ENCODE measurements at places on chromosomes 7 and 10.
A peak's percentile ranks its signal among the peaks of the same experiment; 100 is the strongest.

DNA sequence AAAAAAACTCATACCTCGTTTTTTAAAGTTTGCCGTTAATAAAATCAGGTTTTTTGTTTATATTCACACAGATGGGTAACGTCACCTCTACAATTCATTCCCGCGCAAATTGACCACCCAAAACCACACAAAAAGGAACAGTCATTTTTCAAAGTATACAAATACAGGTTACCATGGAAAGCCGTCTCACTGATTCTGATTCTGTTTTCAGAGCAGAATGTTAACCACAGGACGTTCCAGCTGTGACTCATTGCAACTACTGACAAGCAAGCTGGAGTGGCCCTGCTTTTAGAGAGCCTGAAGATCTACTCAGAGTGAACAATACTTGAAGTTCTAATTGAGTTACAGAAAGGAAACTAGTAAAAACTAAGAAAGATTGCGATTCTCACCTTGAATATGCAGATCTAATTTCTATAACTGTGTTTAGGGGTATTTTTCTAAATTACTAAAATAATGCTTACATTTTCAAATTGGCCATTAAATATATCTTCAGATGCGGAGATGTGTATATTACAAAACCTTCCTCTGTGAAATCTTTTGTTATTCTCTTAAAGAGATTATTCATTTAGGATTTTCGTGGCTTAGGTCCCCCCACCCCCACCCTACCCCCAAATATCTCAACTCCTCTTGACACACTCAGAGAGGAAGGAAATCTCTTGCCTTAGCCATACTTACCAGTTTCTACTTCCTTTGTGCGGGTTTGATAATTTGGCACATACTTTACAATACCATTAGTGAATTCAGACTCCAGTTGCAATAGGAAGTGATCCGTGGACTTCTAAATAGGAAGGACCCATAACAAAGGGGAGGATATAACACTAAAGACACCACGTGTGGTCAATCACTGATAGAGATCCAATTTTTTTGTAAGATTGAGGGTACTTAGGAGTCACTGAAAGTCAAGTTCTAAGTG, 106.0 kb downstream of the CUBN start:
- DNase-seq, result peak; percentile 46

- no peak for DNase-seq
Measured at GRCh38 chr10:77032188-77032570, 605.4 kb downstream of the KCNMA1 start.

DNA sequence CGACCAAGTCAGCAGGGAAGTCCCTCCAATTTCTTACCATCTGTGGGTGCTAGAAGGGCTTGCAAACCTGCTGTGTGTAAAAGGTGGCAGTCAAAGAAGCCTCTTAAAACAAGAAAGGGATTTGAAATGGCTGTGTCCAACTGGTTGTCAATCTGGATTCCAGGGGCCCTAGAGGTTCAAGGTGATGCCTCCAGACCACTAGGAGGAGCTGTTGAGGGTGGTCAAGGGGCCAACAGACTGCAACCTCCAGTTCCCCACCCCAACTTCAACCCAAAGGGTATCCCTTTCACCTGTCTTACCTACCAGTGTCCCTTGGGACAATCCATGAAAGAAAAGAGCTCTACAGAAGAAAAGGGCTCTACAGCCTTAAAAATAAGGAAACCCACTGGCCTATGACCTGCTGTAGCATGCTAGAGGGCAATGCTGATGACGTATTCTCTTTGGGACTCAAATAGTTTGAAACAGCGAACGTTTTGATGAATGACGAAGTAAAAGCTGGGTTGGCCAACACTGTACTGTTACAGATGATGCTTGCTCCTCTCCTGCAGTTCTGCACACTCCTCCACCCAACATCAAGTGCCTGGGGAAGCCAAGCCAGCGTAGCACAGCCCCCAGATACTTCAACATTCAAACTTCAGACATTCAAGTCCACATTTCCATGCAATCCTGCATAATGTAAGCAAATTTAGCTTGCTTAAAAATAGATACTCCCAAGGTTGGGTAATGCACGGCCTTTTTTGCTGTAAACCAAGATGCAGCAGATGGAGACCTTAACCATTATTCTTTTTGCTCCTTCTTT, 45.9 kb upstream of the WDR11 start:
- no peak for DNase-seq

- DNase-seq, result no peak
Measured at GRCh38 chr10:81306971-81307782, 567.8 kb upstream of the NRG3 start.

DNA sequence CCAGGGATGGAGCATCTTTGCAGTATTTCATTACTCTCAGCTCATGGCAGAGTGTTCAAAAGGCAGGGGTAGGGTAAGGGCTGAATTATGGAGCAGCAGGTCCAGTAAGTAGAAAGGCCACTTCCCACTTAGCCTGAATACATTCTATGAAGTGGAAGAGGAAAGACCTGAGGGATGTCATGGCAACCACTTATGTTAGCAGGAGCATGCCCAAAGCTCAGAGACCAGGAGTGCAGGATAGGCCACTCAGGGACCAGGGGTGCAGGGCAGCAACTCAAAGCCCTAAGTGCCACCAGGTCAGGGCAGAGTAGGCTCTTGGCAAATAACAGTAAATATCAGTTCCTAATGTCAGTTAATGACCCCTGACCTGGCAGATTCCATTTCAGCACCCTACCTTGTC, 3.6 kb downstream of the SRI start:
- no peak for DNase-seq

DNA sequence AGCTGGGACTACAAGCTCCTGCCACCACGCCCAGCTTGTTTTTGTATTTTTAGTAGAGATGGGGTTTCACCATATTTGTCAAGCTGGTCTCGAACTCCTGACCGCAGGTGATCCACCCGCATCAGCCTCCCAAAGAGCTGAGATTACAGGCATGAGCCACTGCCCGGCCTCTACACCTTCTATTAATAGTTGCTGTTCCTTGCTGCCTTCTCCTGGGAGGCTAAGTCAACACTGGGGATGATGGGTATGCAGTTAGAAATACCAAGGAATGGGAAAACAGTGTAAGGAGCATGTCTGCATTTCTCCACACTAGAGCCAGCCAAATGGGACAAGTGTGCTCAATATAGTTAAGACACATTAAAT, 97.3 kb upstream of the PDLIM1 start:
- DNase-seq, result no peak

DNA sequence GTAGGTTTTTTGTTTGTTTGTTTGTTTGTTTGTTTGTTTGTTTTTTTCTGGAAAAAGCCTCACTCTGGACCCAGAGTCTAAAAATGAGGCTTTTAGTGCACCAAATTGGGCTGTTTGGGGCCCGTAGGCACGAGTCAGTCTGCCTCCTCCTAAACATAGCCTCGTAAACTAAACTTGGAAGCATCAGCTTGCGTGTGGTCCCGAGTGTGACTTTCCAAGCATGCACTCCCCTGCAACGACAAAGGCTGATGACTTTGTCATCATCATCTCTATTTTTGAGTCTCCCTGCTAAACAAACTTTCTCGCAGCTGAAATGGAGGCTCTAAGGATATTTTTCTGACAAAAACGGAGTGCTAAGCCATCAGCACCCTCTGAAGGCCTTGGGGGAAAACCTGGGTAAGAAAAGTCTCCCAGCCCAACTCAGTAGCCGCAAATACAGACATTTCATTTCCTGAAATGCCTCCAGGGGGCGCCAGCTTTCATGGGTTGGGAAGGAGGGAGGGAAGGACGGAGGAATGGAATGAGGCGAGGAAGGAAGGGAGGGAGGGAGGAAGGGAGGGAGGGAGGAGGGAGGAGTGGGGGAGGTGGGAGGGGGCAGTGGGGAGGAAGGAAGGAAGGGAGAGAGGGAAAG, 245.9 kb downstream of the KCNMA1 start:
- DNase-seq, result no peak

DNA sequence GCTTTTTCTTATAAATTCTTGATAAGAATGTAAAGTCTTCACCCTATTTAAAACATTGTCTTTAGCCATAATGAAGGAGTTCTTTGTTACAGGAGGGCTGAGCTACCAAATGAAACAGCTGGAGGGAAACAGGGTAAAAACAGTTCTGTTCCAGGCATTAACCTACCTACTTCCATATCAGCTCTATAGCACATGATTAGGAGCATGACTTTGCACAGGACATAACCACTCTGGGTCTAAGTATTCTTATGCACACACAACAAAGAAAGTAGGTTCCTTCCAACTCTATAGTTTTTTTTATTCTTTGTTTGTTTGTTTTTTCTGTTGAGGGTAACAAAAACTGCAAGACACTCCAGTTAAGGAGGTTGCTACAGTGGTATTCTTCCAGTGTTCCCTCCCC, 52.7 kb downstream of the SCIN start:
- no peak for DNase-seq

DNA sequence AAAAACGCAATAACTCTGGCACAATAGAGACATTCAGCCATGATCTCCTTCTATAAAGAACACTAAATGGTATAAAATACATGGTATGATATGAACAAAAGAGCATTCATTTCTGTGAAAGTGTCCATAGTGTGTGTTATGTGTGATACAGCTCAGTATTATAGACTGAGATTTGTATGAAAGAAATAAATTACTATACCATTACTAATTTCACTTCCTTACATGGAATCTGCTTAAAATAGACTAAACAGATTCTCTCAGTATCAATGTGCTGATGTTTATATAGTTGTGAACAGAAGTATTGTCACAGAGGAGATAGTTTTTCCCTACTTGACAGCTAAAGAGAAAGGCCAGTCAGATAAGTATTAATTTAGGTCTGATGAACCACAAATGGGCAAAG, 10.8 kb downstream of the SEMA3A start:
- no peak for DNase-seq

GRCh38 chr10:49139028-49139845, 5.4 kb upstream of the FAM170B start:
- no peak for DNase-seq

- DNase-seq, result no peak
Measured at GRCh38 chr7:6359021-6359420, 86.6 kb upstream of the CYTH3 start.

DNA sequence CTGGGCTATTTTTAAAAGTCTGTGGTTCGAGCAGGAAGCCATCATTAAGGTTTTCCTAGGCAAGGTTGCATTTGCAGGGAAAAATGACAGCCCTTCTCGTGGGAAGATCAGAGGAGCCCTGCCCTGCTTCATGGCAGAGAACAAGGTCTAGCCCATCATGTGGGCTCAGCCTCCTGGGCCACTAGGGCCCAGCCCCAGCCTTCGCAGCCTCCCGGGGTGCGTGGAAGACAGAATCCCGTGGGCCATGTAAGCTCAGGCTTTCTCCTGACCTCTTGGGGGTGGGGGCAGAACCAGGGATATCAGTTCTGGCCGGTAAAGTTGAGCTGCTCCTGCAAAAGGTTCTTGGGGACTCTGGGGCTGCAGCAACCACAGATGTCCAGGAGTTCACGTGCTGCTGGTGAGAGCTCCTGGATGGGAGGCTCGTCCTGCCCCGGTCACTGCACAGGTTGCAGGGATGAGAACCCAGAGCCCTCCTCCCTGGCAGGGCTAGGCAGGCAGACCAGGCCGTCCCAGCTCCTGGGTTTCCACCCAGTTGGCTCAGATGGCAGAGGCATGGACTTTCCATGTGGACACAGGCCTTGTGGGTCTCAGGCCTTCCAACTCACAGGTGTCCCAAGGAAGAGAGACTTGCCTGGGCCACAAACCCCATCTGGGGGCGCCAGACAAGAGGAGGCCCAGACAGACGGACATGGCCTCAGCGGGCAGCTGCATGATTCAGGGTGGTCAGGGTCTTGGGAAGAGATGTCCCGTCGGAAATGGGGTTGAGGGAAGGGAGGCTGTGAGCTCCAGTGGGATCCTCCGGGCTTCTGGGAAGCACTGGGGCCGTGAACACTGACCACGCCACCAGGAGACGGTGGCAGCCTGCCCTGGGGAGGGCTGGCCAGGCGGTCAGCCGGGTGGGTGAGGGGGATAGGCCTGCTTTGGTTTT, 126.2 kb downstream of the NEURL1 start:
- DNase-seq, result no peak

DNA sequence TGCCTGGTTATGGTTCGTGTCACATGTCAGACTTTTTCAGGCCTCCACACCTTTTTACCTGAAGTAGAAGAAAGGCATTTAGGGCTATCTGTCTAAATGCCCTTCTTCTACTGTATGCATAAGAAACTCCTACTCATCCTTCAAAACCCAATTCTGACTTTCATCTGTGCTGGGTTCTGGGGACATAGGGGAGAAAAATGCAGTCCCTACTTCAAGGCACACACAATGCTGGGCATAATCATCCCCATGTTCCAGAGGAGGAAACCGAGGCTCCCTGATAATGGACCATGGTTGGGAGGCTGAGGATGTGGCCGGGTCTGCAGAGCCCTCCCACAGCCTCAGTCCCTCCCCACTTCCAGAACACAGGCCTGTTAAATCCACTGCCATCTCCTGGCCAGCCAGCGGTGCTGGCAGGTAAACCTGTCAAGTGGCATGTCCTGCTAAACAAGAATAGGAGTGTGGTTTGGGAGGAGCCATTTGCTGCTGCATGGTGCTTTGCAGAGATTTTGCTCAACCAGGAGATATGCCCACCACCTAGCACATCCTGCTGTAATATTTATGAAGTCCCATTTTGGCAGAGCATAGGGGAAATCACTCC, 32.0 kb downstream of the GRID1 start:
- DNase-seq, result no peak

DNA sequence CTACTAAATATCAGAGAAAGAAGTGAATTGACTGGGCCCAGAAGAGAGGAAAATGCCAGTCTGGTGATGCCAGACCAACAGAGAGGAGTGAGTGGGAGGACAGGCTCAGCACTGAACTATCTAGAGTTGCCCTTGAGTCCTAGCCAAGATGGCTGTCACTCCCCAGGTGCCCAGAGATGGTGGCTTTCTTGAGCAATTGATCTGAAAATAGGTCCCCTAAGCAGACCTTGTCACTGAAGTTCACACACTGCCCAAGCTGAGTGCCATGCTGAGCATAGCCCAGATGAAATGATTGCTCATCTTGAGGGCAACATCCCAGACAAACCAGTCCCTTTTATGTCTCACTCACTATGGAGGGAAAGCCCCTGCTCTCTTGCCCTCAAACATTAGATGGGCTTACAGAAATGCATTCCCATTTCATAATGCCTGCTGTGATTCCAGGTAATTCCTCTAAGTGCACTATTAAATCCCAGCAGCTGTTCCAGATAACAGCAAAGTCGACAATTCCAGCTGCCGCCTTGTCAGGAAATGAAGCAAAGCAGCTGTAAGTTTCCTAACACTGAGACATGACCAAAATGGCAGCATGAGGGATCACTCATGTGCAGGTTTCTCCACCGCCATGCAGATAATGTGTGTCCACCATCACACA, 329.4 kb downstream of the KCNMA1 start:
- DNase-seq, result no peak

- DNase-seq, result no peak
Measured at GRCh38 chr7:47354831-47355541, 226.9 kb downstream of the TNS3 start.

- no peak for DNase-seq
Measured at GRCh38 chr10:122878799-122879338, 512 bp downstream of the FAM24B start.
